ENCODE measurements at places on chromosomes 16 and 17.
A peak's percentile ranks its signal among the peaks of the same experiment; 100 is the strongest.

DNA sequence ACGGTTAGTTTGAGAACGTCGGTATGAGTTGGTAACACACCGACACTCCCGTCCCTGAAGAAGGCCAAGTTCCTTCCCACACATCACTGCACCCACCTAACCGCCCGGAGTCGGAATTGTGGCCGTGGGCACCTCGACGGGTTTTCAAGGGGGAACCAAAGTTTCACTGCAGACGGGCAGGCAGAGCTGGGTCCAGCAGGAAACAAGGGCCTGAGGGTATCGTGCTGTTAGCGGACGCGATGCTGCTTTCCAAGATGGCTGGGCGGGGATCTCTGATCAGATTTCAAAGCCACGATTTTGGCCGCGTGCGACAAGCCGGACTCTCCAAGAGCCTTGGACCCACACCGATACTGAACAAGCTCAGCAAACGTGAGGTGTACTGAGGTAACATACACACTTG lies 82.3 kb upstream of the DOC2B start:
- DNase-seq: no peak

DNA sequence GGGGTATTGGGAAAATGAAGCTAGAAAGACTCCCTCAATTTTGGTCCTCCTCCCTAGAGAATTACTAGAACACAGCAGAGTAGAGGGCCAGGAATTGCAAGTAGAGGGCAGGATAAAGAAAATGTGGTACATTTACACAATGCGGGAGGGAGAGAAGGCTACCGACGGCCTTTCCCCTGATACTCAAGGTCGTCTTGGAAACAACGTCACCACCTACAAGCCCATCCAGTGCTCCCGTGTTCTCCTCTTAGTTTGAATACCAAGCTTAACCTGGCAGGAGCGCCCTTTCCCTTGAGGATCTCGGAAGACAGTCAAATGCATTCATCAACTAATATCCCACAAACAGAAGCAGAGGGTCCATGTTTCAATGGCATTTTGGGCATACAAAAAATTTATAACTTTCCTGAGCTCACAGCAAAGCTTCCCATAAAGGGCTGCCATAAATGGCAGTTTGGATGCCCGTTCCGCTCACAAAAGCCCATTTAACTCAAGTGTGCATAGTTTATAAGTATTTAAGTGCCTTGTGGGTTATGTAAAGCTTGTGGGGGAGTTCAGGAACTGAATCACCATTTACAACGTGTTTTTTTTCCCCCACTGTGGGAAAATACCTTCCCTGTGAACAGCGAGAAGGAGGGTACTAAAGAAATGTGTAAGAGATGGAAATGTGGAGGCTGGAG lies 414.6 kb downstream of the SLC39A11 start:
- no peak for DNase-seq

DNA sequence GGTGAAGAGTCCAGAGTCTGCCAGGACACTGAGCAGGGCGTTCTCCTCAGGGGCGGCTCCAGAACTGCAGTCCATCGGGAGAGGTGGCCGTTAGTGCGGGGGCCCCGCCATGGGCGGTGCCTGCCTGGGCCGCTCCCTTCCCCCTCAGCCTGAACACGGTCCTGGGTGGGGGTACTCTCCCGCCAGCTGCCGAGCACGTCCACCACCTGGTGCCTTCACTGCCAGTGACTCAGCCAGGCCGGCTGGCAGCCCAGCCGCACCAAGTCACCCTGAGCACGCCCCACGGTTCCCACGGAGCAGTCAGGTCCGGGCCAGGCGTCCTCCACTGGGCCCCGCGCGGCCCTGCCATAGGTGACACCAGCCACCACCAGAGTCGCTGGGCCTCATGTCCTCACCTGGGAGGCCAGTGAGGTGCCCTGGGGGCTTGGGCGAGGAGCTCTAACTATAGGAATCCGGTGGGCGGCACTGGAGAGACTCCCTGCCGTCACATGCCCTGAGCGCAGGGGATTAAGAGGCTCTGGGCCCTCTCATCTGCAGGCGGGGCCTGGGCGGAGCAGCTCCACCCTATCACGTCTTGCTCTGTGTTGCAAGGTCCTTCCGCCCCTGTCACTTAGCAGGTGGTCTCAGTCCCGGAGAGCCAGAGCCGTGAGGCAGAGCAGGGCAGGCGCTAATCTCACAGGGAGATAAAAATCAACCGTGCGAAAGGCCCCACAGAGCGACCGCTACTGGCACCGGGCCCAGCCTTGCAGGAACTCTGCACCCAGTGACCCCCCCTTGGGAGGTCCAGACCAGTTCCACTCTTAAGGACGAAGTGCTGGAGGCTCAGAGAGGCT lies 14.3 kb downstream of the PIEZO1 start:
- no peak for DNase-seq

- peak; percentile 48 for DNase-seq
Measured at GRCh38 chr16:81424771-81425170, 19.8 kb upstream of the CMIP start.

DNA sequence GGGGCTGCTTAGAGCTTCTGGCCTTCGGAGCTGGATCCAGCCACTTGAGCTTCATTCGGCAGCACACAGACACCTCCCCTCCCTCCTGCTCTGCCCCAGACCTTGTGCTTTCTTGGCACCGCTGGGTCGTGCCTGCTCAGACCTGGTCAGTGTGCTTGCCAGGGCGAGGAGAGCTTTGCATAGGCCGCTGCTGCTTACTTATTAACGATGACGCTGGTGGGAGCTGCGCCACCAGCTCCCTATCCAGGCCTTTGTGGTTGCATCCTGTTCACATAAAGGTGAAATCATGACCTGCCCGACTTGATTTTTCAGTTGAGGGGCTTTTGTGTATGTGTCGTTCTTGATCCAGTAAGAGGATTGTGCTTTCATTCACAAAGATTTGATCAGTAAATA lies 101.1 kb downstream of the MSI2 start:
- no peak for DNase-seq

DNA sequence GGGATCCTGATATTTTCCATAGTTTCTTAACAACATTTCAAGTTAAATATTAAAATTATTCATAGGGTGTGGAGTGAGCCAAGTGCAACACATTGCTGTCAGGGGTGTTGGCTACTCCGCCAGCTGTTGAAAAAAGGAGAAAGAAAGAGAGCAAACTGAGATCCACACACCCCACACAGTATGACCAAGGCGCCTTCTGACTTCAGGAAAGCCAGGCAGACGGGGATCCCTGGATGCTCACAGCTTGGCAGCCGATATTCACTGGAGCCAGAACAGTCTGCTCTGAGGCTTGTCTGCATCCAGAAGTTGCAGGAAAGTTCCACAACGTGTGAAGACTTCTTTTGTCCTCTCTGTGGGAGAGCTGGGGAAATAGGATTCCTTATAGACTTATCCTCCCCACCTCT lies 9.3 kb downstream of the CHD9NB start:
- DNase-seq: no peak

GRCh38 chr16:27084307-27085028 lies 17.7 kb downstream of the C16orf82 start:
- DNase-seq: no peak

DNA sequence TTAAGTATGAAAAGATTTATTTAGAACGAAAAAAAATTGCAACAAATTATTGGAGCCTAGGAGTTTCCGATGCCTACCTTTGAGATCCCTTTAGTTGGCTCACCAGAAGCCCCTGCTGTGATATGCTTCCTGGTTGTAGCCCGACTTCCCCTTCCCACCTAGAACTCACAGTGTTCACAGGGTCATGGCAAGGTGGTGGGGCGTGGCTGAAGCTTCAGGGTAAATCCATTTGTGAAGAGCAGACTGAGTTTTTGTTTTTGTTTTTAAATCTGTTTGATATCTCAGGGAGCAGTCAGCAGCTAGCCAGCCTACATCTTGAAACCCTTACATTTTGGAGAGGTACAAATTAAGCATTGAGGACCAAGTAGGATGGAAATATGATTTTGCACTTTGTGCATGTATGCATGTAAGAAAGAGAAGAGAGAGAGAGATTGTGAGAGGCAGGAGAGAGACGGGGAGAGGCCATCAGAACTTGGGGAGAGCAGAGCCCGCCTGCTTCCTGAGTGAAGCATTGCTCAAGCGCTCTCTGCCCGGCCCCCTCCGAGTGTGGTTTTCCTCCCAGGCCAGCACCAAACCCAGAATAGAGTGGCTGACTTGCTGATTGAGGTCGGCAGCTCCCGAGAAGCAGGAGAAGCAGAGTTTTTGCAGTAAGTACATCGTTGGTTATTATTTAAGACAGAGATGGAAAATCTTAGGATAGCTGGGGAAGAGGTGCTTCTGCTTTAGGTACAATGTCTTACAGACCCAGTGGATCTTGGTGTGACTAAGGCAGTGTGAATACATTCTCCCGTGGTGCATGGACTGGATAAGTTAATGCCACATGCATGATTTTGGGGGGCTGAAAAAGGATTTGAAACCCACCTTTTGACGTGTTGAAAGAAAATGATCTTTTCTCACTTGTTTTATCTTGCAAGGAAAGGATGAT lies 64.2 kb downstream of the SPECC1 start:
- DNase-seq: peak; percentile 19

- DNase-seq: peak; percentile 95
Measured at GRCh38 chr16:66516808-66517585, 32.9 kb downstream of the TK2 start.

DNA sequence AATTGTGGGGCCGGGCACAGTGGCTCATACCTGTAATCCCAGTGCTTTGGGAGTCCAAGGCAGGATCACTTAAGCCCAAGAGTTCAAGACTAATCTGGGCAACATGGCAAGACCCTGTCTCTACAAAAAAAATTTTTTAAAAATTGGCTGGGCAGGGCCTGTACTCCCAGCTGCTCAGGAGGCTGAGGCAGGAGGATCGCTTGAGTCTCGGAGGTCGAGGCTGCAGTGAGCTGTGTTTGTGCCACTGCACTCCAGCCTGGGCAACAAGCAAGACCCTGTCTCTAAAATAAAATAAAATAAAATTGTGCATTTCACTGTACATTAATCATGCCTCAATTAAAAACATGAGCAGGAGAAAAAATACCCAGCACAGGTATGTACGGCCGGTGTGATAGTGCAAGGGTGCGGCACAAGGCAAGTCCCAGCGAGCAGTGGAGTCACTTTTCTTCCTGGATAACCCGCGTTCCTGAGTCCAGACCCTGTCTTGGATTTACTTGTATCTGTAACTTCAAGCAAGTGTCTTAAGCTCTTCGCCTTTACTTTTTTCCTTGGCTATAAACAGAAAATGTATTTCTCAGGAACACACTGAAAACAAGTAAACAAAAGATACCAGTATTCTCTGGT lies 11.4 kb downstream of the ZDHHC7 start:
- DNase-seq: no peak

GRCh38 chr17:27562777-27563455 lies 68.1 kb upstream of the LGALS9 start:
- no peak for DNase-seq

GRCh38 chr17:17556671-17557070 lies 34.8 kb downstream of the PEMT start:
- DNase-seq: no peak

DNA sequence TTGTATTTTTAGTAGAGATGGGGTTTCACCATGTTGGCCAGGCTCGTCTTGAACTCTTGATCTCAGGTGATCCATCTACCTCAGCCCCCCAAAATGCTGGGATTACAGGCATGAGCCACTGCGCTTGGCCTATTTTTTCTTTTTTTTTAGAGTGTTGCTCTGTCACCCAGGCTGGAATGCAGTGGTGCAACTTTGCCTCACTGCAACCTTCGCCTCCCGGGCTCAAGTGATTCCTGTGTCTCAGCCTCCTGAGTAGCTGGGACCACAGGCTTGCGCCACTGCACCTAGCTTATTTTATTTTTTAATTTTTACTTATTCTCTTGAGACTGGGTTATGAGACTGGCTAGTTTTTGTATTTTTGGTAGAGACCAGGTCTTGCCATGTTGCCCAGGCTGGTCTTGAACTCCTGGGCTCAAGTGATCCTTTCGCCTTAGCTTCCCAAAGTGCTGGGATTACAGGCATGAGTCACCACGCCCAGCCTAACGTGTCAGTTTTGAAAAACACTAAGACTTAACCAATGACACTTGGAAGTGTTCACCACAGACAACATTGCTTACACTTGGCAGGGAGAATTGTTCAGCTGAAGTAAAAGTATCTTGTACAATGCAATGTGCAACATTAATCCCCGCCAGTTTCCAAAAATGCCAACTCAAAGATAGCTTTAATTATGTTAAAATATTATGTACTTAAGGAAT lies 26.9 kb downstream of the ATAD5 start:
- no peak for DNase-seq

DNA sequence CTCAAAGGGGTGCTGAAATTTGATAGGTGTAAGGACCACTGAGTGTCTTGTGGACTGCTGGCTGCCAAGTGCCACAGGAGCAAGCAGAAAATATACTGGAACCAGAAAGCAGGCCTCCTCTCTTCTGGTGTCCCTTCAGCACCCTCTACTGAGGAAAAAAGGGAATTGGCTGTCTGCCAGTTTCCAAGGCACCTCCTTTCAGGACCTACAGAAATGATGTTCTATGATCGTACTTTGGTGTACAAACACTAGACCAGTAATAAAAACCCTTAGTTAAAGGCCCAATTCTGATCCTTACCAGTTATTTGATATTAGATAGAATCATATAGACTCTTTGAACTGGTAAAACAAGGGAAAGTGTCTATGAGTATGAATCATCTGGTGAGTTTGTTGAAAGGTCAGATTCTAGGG lies 35.8 kb upstream of the BCAS3 start:
- DNase-seq: peak; percentile 42

DNA sequence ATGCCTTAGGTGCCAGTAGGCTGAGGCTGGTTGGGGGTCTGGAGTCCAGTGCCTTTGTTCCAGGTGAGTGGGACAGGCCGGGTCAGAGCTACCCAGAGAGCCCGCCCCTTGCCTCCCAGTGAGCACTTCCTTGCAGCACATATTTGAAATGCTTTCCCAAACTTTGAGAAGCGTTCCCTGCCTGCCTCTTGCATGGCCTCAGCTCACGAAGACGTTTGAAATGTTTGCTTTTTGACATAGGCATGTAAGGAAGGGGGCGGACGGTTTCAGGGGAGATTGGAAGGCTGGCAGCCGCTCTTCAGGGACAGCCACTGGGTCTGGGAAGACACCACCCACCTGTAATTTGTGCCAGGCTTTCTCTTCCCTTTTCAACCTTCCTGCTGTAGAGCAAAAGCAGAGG lies 5.1 kb upstream of the FOXL1 start:
- DNase-seq: no peak

GRCh38 chr17:43456661-43457361 lies 27.0 kb upstream of the DHX8 start:
- DNase-seq: no peak

DNA sequence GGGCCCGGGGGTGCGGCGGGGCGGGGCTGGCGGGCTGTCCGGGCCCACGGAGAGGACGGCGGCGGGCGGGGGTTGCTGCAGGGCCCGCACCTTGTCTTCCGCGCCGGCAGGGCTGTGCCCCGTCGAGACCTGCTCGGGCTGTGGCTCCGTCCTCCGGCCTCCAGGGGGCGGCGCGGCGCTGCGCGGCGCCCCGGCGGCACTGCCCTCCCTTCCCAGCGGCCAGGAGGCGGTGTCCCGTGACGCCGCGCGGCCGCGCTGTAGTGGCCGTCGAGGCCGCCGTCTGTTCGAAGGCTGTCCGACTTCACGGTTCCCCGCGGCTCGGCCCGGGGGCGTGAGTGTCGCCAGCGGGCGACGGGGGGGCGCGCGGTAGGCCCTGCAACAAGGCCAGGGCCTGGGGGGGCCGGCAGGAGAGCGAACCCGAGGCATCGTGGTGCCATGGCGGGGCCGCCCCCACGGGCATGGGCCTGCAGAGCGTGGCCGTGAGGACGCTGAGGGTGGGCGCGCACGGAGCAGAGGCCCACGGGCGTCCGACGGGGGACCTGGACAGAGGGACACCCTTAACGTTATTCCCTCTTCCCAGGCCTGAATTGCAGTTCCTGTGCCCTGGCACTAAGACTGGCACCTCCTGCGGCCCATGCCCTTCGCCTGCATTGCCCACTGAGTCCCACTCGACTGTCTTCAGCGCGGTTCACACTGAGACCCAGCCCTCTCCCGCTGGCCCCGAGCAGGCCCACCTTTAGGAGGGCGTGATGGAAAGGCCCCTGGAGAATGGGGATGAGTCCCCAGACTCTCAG lies at the start of gene PLEKHG4:
TSS of gene PLEKHG4 (plus strand) at position 237 of the 794 bp plus-strand sequence. CDS start at position 750, 513 bp downstream.
- DNase-seq: peak; percentile 98

Measured in GM13977 (cell line).